HCEC 1CT (cell line): ENCODE measurements at places on chromosomes 11 and 22.

DNA sequence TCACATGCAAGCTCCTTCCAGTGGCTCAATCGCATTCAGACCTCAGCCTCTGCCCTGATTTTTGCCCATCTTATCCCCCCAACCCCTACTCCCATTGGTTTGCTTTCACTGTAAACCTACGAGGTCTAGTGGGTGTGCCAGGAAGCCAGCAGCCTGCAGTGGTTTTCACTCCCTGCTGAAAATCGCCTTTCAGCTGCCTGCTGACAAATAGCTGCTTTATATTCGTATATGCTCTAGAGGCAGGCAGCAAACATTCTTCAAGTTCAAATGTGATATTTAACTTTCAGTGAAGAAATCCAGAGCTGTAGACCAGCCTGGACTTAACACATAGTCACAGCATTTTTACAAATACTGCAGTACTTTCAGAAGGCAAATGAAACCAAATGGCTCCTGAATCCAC is 92.8 kb upstream of the APOA1 start:
- peak; percentile 19 for DNase-seq

DNA sequence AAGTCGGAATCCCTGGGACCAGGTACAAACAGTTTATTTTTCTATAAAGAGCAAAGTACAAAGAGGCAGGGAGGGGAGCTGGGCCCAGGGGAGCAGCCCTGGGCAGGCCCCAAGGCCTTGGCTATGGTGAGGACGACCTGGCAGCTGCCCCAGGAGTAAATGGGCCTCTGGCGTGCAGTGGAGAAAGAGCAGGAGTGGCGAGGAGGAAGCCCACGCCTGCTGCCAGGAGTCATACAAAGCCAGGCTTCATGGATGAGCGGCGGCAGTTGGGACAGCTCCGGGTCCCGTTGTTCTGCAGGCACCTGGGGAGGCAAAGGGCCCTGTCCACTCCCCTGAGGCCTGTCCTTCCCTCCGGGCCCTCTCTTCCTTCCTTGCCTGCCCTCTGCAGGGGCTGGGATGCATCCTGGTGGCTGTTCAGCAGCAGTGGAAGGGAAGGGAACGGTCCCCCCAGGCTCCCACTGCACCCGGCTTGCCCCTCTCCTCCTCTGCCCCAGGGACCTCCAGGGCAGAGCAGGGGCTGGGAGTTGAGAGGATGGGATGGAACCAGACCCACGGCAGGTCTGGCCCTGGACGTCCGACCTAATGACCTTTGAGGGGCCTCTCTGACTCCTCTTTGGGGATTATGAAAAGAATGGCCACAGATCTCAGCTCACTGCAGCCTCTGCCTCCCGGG is 11.1 kb downstream of the RAPSN start:
- no peak for DNase-seq

DNA sequence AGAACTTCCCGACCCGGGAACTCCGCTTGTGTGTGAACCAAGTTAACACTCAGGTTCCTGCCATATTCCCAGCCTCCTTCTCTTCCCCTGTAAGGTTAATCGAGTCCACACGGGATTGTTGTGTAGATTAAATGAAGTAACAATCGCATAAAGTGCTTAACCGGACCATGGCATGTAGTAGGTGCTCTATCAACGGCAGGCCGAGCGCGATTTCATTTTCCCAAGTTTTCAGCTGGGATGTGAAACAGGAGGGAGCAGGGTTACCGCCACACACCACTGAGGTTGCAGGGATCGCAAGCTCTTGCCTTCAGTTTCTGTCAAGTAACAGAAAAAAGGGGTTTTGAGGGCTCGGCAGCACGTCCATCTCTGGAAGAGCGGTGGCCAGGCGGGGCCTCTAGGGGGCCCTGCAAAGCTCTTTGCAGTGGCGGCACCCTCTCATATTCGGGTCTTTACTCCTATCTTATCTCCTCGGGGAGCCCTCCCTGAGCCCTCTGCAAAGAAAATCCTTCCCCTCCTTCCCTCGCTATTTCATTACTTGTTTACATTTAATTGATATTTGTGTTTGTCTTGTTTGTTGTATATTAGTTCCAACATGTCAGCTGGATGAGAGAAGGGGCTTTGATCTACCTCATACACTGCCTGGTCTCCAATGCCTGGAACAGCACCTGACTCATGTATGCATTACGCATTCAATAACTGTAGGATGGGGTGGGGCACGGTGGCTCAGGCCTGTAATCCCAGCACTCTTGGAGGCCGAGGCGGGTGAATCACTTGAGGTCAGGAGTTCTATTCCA is 816 bp upstream of the PLEKHA7 start:
- DNase-seq = peak; percentile 64

GRCh38 chr22:20305894-20306645 is 13.8 kb downstream of the DGCR6L start:
- DNase-seq = no peak

DNA sequence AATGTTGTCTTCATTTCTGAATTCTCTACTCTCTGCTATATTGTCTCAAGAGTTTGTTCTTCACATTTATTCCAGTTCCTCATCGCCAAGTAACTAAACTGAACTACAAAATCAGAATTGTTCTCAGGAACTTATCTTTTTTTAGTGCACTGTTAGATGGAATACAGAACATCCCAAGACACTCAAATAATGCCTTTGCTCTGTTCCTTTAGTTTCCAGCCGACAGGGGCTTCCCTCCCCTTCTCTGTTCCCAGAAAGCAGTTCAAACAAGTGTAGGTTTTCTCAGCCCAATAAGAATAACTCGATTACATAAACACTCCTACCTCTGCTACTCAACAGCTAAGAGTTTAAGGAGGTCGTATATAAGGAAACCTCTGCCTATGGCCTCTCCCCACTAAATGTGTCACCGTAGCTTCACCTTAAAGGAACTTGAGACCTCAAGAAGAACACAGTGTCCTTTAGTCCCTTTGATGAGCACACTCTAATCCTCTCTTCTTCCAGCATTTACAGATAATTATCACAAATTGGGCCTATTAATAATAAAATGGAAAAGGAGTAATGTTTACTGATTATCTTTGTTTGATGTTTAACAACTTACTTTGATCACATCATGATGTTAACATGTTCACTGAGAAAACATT is 6.9 kb downstream of the POU2AF3 start:
- no peak for DNase-seq

DNA sequence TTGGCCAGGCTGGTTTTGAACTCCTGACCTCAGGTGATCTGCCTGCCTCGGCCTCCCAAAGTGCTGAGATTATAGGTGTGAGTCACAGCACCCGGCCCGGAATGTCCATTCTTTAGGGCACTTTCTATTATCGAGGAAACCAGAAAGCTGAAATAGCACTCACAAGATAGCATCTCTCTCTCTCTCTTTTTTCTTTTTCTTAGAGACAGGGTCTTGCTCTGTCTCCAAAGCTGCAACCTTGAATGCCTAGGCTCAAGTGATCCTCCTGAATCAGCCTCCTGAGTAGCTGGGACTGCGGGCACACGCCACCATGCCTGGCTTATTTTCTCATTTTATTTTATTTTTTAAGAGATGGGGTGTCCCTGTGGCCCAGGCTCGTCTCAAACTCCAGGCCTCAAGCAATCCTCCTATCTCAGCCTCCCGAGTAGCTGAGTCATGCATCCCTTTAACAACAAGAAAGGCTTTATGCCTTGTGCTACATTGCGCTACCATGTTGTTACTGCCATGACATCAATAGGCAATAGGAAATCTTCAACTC is 7.2 kb upstream of the EED start:
- DNase-seq = no peak

DNA sequence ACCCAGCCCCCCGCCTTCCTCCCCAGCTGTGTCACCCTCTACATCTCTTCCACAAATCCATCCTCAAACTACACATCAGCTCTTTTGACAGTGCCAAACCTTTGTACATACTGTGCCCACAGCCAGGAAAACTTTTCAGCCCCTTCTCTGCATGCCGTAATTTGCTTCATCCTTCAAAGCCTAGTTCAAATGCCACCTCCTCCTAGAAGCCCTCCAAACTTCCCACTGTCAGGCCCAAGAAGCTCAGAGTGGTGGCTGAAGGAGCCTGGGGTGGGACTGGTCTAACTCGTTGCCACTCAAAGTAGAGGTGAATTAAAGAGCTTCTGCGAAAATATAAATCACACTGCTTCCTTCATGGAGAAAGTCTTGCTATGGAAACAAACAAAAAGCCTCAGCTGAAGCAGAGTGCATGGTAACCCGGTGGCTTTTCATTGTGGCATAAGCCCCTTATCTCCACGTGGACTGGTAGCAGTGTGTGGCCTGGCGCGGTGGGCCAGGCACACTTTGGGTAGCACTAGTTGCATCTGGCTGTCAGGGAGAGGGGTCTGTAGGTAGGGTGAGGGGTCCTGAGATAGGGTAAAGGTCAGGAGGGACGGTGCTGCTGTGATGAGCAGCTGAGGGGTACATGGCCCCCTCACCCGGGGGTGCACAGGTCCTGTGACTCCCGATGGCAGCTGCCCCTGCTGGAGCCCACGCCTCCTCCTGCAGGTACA is 76.9 kb downstream of the MYO7A start:
- DNase-seq = no peak

GRCh38 chr11:102391549-102392237 is 44.7 kb downstream of the BIRC2 start:
- no peak for DNase-seq

- no peak for DNase-seq
Observed at GRCh38 chr11:73454987-73455386, 78.8 kb downstream of the RELT start.

DNA sequence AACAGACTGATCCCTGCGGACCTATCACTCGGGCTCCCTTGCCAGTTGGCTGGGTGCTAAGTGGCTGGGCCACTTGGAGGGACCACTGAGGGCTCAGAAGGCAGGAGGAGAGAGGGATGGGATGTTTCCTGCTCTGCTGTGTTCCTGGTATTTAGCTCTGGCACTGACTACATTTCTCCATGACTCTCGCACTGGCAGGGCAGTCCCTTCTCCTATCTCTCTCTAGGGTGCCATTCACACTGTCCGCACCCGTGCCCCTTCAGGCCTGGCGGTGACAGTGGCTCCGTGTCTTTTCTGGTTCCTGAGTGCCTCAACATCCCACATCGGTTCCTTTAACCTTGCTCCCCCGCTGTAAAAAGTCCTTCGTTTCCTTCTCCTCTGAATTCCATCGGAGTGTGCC is 31.6 kb upstream of the CECR2 start:
- DNase-seq = no peak
